ENCODE measurements at places on chromosomes 12 and 14. TPM values are rescaled to one million over a fixed set of nuclear protein-coding genes. Genes with fewer than 3 reads are reported as not detected.

- no peak for DNase-seq
Observed at GRCh38 chr12:95963096-95963495, 20.0 kb downstream of the AMDHD1 start.

DNA sequence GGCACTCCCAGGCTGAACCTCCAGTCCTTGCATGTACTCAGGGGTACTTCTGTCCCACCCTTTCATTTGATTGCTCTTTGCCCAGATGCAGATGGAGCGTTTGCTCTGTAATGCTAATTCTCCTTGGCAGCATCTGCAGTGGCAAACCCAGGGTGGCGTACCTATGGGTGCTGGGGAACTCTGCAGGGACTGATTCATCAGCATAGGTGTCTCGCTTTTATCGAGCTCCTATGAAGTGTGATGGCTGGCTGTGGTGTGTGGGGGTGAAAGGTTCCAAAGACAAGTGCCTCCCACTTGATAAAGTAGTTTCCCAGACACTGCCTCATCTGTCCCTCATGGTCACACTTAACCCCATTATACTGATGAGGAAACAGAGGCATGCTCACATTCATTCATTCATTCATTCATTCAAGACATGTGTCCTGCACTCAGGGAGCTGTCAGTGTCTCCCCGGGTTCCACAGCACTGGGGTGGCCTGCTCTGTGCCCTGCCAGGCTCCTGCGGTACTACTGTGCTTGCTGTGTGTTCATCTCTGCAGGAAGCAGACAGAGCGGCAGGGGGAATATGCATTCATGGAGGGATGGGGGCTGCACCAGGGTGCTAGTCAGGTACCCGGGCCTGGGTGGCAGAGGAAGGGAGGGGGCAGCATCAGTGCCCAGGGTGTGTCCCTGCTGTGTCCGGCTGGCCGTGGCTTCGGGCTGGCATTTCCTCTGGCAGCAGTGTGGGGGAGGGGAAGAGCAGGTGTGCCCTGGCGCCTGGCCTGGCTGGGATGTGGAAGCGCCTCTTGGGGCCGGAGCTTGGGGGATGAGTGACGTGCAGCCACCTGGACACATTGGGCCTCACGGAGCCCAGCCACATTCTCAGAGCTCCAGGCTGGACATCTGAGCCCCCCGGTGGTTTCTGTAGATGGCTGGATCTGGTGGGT is 110.9 kb downstream of the TSPAN9 start:
- no peak for DNase-seq

GRCh38 chr12:49825360-49825970 is 2.7 kb downstream of the NCKAP5L start:
- no peak for DNase-seq

- DNase-seq: no peak
Observed at GRCh38 chr12:18479256-18479655, 217.9 kb downstream of the PIK3C2G start.

GRCh38 chr12:34205401-34205800 is 183.1 kb downstream of the ALG10 start:
- DNase-seq: no peak

KITLG gene
- total RNA-seq: 34.1 TPM

HSPB8 gene
- total RNA-seq: 26.8 TPM

CISTR gene
- not detected for total RNA-seq

Measured in skin of body (tissue), 3 donors.